ENCODE measurements at places on chromosomes 3 and 15.

- DNase-seq = no peak
Observed at GRCh38 chr3:65614585-65614984, 424.1 kb downstream of the MAGI1 start.

DNA sequence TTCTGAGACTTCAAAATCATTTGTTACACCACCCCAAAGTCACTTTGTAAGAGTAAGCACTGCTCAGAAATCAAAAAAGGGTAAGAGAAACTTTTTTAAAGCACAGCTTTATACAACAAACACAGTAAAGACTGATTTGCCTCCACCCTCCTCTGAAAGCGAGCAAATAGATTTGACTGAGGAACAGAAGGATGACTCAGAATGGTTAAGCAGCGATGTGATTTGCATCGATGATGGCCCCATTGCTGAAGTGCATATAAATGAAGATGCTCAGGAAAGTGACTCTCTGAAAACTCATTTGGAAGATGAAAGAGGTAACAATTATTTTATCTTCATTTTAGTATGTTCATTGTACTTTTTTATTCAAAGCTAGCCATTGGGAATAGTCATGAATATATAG, 32.6 kb downstream of the BLM start:
- DNase-seq = no peak

GRCh38 chr3:185280572-185281365, 26.9 kb upstream of the EHHADH start:
- DNase-seq = peak; percentile 59

DNA sequence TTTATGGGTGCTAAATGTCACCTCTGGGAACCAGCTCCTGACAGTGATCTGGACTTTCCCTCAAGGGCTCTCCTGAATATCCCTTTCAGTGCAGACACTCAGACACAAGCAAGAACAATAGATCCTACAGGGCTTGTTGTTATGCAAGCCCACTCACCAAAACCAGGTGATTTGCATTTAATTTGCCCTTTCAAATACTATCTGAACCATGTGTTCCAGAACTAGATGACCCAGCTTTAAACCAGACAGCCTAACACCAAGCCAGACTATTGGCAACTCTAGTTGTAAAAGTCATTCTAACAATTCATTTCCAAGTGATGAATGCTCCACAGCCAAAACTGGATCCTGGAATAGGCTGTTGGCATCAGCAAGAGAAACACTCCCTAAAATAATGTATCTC, 5.6 kb upstream of the ATP8B4 start:
- no peak for DNase-seq

DNA sequence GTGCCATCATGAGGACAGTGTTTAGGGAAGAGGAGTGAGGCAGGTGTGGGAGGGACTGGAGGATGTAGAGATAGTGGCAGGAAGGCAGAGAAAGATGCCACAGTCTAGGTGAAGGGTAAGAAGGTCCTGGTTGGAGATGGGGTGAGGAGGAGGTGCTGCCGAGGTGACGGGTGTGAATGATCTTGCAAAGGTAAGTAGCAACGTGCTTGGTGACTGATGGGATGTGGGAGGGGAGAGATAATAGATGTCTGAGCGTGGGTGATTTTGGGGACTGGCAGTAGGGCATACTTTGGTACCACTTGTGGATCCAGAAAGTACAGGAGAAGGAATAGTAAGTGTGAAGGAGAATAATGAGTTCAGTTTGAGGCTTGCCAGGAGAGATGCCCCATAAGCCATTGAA, 27.2 kb downstream of the EPHB3 start:
- no peak for DNase-seq

GRCh38 chr3:5262507-5262906, 75.0 kb downstream of the EDEM1 start:
- no peak for DNase-seq

DNA sequence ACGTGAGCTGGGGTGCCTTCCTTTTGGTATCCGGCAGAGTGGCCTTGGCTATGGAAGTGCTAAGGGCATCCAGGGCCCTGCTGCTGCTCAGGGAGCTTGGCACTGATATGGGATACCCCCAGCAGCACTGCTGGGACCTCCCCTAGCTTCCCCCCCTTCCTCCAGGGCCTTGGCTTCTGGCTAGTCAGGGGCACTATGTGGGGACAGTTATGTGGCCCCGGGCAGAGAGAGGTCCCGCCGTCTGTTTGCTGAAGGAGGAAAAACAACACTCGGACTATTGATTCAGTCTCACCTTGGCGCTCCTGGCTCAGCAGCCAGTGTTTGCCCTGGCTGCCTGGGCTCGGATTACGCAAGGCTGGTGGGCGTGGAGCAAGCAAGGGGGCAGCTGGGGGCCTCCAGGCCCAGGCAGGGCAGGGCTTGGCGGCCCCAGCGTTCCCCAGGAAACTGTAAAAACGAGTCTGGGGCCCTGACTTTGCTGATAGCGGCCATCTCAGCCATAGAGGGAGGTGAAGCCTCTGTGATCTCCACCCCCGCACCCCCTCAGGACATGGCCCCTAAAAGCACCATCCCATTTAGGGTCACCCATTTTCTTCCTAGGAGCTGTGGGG, 5.7 kb downstream of the FURIN start:
- no peak for DNase-seq

DNA sequence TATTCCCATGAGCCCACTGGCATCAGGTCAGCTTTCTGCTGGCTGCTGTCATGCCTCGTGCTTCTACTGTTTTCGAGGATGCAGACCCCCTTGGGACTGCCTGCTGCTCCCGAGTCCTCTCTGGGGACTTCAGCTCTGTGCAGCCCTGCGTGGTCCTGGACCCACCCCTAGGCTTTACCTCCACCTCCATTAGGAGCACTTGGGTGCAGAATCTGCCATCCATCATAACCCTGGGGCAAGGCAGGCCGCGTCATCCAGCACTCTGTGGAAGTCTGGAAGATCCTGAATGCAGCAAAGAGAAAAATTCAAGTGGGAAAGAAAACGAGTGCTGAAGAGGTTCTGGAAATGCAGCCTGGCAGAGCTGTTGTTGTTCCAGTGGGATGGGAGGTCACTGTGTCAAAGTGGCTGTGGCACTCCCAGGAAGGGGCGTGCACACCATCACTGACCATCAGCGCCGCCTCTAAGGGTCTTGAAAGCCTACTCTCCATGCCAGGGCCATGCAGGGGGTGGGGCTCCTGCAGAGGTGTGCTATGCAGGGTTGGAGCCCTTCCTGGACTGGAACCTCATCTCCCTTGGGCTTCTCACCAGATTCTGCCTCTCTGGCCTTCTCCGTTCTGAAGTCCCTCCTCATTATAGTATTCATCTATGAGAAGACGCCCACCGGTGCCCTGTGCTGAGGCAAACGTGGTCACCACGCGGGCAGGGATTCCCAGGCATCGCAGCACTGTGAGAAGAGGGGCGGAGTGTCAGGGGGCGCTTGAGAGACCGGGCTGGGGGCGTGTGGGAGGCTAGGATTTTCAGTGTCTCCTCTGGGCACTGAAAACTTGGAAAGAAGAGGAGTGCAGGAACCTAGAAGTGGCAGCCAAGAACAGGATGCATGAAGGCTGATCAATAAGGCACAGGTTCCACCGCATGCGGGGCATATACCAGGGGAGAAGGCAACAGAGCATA, 12.5 kb downstream of the EPB42 start:
- no peak for DNase-seq

GRCh38 chr15:40045572-40046217, 6.7 kb upstream of the SRP14 start:
- DNase-seq = no peak

Data from fibroblast of skin of right quadriceps (primary cell).